ENCODE measurements at places on chromosomes 1 and 21. TPM values are rescaled to one million over a fixed set of nuclear protein-coding genes. Genes with fewer than 3 reads are reported as not detected.

GRCh38 chr1:200629876-200630514, 9.4 kb upstream of the KIF14 start:
- H3K36me3 ChIP-seq, result no peaks in the 10 kb centered on the region
- DNase-seq, result no peak
- no peak overlapping the region for H3K27ac ChIP-seq
- H3K4me1 ChIP-seq, result peaks cover 8% of the 10 kb centered on the region
- H3K27me3 ChIP-seq, result no peaks in the 10 kb centered on the region

DNA sequence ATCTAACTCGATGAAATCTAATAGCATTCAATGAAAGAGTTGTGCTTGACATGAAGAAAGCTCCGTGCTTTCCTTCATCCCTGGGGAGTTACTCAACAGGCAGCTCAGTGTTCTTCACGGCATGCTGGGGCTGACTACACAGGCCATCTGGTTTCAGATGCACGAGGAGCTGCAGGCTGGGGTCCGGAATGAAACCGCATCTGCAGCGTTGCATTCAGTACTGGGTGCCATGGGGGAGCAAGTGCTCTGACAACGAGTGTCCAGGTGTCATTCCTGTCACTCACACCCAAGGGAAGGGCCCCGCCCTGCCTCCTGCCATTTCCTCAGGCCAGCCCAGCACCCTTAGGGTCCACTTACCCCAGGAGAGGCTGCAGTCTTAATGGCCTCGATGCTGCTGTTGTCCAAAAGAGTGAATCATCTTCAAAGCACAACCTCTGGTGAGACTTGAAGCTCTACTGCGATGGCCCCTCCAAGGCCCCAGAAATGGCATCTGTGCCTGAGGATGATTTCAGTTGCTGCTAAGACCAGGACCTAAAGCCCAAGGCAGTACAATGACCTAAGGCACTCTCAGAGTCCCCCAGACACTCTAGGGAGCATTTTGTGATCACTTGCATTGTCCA, 61.4 kb downstream of the STUM start:
- H3K36me3 ChIP-seq, result no peaks in the 10 kb centered on the region
- H3K27me3 ChIP-seq, result peaks cover 25% of the 10 kb centered on the region
- no peak overlapping the region for H3K4me3 ChIP-seq
- H3K27ac ChIP-seq, result no peak overlapping the region
- DNase-seq, result no peak

ERRFI1 gene
- 55.1 TPM for total RNA-seq

ZBTB40 gene
- 9.9 TPM for total RNA-seq

UBASH3A gene
- not detected for total RNA-seq

DNA sequence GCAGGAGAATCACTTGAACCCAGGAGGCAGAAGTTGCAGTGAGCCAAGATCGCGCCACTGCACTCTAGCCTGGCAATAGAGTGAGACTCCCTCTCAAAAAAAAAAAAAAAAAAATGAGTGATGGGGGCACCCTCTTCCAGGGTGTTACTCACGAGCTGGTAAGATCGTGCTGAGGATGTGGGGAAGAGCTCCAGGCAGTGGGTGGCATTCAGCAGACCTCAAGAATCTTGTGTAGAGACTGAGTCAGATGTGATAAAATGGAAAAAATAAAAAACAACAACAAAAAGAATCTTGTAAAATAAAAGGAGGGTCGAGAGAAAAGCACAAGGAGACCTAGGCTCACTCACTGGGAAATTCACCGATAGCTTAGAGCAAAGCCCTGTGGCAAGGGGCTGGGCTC, 38.5 kb downstream of the EPHA2 start:
- H3K36me3 ChIP-seq, result no peaks in the 10 kb centered on the region
- peaks cover 30% of the 10 kb centered on the region for H3K4me1 ChIP-seq
- DNase-seq, result peak; percentile 88
- H3K27ac ChIP-seq, result no peak overlapping the region

All from GM23248 (cell line).